ENCODE measurements at places on chromosomes 13 and 19.
A peak's percentile ranks its signal among the peaks of the same experiment; 100 is the strongest.

DNA sequence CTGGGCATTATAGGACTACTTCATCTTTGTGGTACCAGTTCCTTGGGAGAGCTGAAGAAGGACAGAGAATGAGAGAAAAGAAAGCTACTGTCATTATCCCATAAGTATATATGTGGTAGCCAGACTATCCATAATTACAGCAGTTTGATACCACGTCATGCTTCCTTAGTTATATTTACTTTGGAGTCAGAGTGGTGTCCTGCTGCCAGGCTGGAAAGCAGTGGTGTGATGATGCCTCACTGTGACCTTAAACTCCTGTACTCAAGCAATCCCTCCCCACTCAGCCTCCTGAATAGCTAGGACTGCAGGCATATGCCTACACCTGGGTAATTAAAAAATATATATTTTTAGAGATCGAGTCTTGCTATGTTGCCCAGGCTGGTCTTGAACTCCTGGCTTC, 57.8 kb downstream of the WTIP start:
- DNase-seq, result no peak

DNA sequence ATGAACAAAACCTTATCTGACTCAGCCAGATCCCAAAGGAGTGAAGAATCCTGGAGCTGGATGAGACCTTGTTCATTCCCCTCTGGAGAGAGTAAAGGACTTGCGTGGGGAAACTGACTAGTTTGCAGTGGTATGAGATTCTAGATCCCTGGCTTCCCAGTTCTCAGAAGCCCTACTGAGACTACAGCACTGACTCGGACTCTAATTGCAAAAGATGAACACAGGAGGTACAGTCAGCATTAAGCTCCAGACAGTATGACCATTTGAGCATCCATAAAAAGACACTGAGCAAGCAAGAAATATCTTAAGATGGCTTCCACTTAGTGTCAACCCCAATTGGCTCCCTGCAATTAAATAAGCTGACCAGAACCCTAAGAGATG, 6.8 kb downstream of the ZC3H4 start:
- no peak for DNase-seq

GRCh38 chr13:64591971-64592370, 2638.2 kb downstream of the PCDH9 start:
- no peak for DNase-seq

DNA sequence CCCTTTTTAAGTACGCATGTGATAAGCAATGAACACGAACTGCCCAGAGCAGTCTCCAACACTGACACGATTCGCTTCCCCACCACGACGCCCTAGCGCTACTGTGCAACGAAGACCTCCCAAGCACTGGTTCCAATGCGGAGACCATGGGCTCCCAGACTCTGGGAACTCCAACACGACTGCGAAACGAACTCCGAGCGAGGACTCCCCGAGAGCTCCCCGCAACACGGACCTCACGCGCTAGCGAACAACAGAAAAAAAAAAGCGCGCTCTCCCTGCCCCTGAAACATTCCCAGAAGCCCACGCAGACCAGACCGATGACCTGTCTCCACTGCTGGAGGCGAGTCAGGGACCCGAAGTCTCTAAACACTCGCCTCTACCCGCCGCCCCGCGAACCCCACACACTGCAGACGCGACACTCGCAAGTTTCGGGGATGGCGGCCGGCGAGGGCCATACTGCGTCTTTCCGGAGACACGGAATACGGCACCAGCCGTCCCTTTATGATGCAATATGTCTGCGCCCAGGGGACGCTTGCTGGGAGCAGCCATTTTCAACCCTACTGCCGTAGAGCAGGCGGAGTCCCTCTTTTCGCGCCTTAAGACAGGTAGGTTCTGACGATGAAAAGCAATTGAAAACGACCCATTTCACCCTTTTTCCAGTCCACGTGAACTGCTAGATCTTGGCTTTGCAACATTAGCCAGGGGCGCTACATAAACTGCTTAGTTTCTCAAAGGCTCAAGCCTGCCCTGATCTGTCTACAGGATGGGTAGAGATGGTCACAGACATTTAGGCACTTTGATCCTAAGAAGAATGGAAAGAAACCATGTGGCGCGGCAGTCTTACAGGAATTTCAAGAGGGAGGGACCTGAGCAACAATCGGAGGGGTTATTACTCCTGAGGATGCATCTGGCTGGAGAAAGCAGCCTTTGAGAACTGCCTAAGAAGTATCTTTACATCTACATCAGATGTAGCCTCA, at the start of gene ZNF577:
Gene ZNF577 (minus strand): TSS at position 430 of the 977 bp plus-strand sequence. CDS start 7,569 bp downstream, outside the sequence.
- no peak for DNase-seq

- DNase-seq, result no peak
These were observed 7.9 kb upstream of the PVR start for GRCh38 chr19:44635581-44636438.

GRCh38 chr19:2986951-2987524, 9.7 kb downstream of the TLE6 start:
- no peak for DNase-seq

GRCh38 chr13:49258089-49258796, 10.5 kb downstream of the CDADC1 start:
- DNase-seq, result no peak

GRCh38 chr13:77698201-77699058, 943 bp downstream of the SLAIN1 start:
- peak; percentile 27 for DNase-seq

DNA sequence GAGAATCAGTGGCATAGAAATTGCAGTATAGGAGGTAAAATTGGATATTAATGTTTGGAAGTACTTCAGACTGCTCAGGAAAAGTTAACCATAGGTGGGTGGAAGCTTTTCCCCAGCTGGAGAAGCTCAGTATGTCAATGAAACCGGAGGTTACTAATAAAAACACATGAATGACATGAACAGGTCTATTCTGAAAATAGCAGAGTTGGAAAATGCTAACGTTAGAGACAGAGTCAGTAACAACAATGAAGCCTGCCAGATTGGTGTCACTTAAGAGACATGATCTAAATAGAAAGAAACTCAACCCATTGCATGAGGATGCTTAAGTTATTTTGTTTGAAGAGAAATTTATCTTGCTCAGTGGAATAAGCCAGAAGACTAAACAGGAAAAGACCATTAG, 364.5 kb downstream of the DNAJC15 start:
- DNase-seq, result no peak

DNA sequence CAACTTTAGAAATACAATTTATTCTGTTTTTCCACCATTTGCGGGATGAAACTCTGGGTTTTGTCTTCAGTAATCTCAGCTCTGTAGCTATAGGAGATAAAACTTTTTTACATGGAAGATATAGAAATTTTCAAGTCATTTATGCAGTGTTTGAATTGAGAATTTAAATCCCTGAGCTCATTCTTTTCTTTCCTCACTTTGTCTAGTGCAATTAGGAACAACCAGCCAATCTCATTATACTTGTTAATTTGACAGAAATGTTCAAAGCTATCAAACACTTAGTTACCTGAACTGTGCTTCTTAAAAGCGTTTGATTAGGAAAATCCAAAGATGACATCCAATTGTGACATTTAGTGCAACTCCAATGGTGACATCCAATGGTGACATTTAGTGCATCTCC, 1014.3 kb downstream of the SLITRK5 start:
- DNase-seq, result no peak

- DNase-seq, result no peak
These were observed 50.4 kb downstream of the C13orf46 start for GRCh38 chr13:113923376-113924063.

GRCh38 chr19:38670921-38671398, 23.5 kb downstream of the ACTN4 start:
- DNase-seq, result peak; percentile 68

DNA sequence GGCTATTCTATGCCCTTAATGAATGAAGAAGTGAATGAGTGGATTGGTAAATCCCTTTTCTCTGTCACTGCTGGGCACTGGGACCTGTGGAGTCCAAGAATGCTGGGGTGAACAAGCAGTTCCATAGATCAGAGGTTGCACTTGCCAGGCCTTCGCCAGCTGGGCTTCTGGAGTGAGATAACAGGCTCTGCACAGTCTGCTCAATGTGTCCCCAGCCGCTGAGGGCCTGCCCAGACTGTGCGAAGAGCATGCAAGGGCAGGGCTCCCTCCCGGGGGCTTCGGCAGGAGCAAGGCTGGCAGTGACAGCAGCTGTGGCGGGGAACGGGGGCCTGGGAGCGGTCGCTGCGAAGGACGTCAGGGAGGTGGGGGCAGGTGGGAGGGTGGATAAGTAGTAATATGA, 51.3 kb downstream of the ZNF536 start:
- DNase-seq, result no peak

- DNase-seq, result no peak
These were observed 1.2 kb upstream of the GNG8 start for GRCh38 chr19:46637224-46637623.

GRCh38 chr19:11577451-11578257, at the start of gene ACP5:
Gene ACP5, minus strand, starts transcription at chr19:11577645. Its CDS starts 328 bp downstream, at chr19:11577317.
- DNase-seq, result peak; percentile 42

GRCh38 chr19:28596561-28597071, 616.3 kb downstream of the UQCRFS1 start:
- DNase-seq, result peak; percentile 56

GRCh38 chr19:295687-296370, 4.6 kb upstream of the PLPP2 start:
- DNase-seq, result no peak

- DNase-seq, result no peak
These were observed 43.6 kb downstream of the COL4A1 start for GRCh38 chr13:110263404-110263803.
